ENCODE measurements at places on chromosomes 7 and 10.

- DNase-seq, result no peak
These were observed 177.3 kb upstream of the MBL2 start for GRCh38 chr10:52949899-52950298.

- no peak for DNase-seq
These were observed 57.9 kb downstream of the MTPN start for GRCh38 chr7:135919071-135919841.

DNA sequence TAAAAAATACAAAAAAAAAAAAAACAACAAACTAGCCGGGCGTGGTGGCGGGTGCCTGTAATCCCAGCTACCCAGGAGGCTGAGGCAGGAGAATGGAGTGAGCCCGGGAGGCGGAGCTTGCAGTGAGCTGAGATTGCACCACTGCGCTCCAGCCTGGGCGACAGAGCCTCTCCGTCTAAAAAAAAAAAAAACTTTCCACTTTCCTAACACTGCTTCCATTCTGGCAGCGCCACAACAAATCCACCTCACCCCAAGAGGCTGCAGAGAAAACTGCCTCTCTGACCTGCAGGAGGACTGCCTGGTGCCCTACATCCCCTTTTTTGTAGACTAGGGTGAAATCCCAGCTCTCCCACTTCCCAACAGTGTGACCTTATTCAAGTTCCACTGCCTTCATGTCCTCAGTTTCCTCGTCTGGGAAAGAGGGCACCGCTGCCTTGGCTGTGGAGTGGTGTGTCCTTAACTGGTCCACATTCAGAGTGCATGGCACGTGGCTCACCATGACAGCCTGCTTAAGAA, 2.6 kb upstream of the MBL2 start:
- no peak for DNase-seq

GRCh38 chr10:11758527-11759236, 16.5 kb downstream of the ECHDC3 start:
- DNase-seq, result no peak

DNA sequence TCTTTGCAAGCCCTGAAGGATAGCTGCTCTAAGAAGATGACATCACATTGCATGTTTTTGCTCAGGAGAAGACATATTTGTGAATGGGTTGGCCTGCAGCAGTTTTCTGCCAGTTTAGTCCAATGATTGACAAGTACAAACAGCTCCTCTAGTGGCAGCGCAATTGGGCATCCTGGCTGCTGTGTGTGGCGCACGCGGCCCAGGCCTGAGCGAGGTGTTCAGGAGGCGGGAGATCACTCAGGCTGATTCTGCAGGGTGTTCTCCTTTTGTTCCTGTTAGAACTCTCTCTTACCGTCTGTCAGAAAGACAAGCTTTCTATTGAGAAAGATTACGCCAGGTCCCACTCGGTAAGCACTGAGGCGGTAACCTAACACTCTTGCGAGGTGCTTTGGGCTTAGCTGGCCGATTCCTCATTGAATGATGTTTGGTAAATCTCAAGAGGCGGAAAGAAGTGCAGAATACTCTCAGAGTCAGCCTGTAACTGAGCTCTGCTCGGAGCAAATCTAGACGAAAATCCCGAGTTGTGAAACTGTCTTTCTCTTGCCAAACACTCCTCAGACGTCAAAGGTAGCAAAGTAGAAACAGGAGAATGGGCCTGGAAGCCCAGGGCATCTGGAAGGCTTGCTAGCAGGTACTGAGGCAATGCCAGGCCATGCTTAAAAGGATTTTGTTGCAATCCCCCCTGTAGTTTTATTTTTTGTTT, 219.2 kb upstream of the BMPER start:
- DNase-seq, result no peak

DNA sequence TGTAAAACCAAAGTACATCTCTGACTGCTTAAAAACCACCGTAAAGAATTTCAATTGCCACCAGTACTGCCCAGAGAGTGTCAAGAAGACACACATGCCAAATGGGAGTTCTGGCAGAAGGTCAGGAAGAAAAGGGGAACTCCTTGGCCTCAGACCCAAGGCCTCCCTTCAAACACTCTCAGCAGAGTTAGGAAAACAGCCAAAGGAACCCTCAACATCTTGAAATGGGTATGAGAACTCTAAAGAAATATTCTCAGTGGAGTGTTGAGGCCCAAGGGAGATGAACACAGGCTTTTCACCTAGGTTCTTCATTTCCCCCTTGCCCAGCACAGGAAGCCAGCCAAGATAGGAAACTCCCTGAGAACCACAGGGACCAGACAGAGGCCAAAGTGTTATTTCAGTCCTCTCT, 96.1 kb upstream of the ASAH2 start:
- DNase-seq, result no peak

GRCh38 chr7:31126976-31127375, 74.9 kb downstream of the ADCYAP1R1 start:
- no peak for DNase-seq

- no peak for DNase-seq
These were observed 85.3 kb upstream of the YAE1 start for GRCh38 chr7:39480901-39481300.

DNA sequence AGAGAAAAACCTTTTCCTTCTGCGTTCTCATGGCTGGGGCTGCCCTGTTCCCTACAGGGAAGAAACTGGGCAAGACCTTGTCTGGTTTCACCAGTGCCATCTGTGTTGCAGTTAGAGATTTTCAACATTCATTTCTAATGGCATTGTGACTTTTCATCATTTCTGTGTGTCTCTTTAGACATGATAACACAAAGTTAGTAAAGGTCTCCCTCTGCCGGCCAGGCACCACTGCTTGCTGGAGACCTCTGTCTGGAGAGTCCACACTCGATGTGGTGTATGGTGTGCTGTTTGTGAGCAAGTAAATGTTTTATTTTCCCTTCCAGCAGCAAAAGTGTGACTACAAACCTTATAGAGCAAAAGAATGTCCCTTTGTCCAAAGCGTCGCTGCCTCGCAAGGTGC, 213.5 kb downstream of the PAXIP1 start:
- no peak for DNase-seq

DNA sequence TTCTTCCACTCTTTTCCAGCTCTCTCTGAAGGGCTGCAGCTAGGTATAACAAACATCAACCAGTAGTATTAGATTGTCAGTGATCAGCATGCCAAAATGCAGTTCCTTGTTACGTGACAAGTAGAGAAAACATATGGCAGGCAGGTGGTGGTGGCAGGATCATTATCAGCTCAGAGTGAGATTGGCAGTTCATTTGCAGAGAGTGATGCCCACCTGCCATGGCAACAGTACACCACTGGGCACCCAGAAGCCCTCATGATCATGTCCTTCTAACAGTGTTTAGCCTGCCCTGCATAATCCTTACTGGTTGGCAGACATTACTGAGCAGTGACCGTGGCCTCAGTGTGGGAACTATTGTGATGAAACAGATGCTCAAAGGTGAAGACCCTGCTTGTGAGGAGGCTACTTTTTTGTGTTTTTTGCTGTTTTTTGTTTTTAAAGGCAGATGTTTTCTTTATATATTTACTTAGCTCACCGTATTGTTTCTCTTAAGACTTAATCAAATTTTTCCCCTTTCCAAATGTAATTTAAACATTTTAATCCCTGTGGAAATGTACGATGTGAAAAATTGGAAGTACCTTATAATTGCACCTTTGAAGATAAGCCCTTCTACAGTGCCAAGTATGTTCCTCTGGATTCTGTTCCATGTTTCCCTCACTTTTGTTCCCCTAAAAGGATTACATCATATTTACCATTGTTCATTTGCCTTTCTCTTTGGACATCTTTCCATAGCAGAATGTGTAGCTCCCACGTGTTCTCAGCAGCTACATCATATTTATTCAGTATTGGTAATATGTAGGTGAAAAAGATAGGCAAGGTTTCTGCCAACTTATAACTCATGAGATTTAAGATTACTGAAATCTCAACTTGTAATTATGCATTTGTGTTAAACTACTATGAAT, 179.6 kb downstream of the SND1 start:
- no peak for DNase-seq

GRCh38 chr10:5064656-5065055, 29.6 kb upstream of the AKR1C3 start:
- no peak for DNase-seq

GRCh38 chr7:65001291-65001814, 5.1 kb downstream of the ERV3-1 start:
- no peak for DNase-seq

DNA sequence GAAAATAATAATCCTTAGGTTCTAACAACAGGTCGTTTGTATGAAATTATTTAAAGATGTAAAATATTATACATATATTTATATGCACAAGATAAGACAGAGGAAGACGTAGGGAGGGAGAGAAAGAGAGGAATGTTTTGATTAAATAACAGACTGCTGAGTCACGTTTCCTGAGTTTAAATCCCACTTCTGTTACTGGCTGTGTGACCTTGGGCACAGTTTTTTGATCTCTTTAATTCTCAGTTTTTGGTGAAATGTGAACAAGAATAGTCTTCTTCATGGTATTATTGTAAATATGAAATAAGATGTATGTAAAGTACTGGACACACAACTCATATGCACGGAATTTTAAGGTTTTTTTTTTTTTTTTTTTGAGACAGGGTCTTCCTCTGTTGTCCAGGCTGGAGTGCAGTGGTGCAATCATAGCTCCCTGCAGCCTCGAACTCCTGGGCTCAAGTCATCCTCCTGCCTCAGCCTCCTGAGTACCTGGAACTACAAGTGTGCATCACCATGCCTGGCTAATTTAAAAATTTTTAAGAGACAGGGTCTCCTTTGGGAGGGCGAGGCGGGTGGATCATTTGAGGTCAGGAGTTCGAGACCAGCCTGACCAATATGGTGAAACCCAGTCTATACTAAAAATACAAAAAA, 42.6 kb downstream of the BAMBI start:
- no peak for DNase-seq

GRCh38 chr10:117496616-117497028, 45.9 kb upstream of the EMX2 start:
- no peak for DNase-seq

DNA sequence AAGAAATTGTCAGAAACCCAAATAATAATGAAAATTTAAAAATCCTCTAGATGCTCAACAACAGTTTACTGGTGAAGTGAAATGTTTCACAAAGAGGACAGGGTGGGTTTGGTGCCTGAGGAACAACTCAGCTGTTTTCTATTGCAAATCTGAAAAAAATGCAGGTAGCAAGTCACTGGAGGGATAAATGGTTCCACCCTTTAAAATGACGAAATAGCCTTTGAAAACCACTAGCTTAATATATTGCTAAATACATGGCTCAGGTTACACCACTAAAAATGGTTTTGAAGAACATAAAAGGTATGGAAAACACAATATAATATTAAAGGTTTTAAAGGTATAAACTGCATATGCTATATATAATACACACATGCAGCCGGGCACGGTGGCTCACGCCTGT, 69.5 kb downstream of the LMBR1 start:
- no peak for DNase-seq

- DNase-seq, result no peak
These were observed 181.4 kb downstream of the IPMK start for GRCh38 chr10:58086144-58086762.

DNA sequence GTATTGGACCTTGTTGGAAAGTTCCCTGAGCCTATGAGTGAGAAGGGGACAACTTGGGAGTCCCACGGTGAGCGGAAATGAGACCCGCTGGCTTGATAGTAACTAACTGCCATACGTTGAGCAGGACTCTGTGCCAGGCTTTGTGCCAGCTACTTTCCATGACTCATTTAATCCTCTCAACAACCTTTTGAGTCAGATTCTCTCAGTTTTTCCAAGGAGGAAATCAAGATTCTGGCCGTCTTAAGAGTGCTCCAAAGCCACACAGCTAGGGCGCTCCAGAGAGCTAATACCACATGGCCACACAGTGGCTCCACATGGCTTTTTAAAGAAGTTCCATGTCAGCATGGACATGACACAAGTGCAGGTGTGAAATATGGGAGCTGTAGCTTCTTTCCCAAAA, 55.7 kb downstream of the NOD1 start:
- DNase-seq, result no peak

GRCh38 chr10:28669227-28670173, 7.8 kb upstream of the BAMBI start:
- no peak for DNase-seq

GRCh38 chr10:73998929-73999691, 1.2 kb downstream of the VCL start:
- no peak for DNase-seq

- DNase-seq, result no peak
These were observed 117.2 kb downstream of the CDH23 start for GRCh38 chr10:71513936-71514335.

GRCh38 chr10:86727470-86727869, 28.9 kb upstream of the BMPR1A start:
- no peak for DNase-seq

GRCh38 chr10:109974504-109975191, 33.1 kb upstream of the ADD3 start:
- no peak for DNase-seq

- no peak for DNase-seq
These were observed 11.6 kb upstream of the GOLGA7B start for GRCh38 chr10:97838091-97838490.

- DNase-seq, result no peak
These were observed 920.8 kb downstream of the TYW1 start for GRCh38 chr7:67917437-67917755.

DNA sequence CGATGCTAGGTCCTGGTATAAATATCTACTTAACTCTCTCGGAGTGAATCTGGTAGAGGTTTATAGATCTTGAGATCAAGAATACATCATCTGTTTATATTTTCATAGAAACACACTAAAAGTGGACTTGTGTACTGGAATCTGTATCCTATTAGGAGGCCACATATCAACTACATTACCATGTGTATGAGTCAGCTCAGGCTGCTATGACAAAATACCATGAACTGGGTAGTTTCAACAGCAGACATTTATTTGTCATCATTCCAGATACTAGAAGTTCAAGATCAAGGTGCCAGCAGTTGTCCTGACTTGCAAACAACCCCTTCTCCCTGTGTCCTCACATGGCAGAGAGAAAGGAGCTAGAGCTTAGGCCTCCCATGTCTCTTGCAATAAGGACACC, 113.9 kb upstream of the PFKP start:
- no peak for DNase-seq

DNA sequence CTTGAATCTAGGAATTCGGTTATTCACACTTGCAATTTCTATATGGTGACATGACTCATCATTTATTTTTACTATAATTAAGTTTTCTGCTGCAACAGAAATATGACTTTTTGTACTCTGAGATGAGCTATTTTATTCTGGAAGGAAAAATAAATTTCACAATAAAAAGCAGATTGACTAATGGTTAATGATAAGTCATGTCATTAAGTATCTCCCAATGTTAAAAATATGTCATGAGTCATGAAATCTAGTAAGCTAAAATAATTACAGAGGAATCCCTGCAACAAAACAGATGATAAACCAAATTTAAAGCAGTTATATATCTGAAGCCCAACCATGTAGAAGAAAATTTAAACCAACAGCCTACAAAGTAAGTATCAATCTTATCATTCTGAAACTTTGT, 149.2 kb downstream of the CACNA2D1 start:
- DNase-seq, result no peak

Data from D721Med (cell line).